SJCRH30 (cell line): ENCODE measurements at places on chromosomes 3 and 15. TPM values are rescaled to one million over a fixed set of nuclear protein-coding genes. Genes with fewer than 3 reads are reported as not detected.
A peak's percentile ranks its signal among the peaks of the same experiment; 100 is the strongest.

DNA sequence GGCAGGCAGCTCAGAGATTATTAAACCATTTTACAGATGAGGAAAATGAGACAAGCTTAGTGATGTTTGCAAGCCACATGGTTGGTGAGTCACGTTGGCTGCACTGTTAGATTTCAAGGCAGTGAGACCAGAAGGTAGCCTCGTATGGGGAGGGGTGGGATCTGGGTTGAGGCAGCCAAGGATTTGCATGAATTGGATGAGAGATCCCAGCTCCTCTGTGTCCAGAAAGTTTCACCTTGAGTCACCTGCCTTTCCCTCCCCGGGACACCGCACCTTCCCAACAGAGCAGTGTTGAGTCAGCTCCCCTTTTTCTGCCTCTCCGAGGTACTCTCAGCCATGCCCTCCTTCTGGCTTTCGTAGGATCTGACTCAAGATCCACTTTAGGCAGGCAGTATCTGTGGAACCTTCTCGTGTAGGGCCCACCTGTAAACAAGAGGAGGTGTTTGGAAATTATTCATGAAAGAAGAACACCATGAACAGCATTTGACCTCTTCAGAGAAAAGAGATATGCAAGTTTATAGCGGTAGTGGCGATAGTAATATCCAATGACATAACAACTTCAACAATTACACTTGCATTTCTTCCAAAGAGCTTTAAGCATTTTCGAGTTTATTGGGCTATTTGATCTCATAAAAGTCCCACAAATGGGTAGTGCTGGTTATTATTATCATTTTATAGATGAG, 46.8 kb upstream of the VPS8 start:
- no peak overlapping the region for H3K4me3 ChIP-seq
- H3K36me3 ChIP-seq, result no peaks in the 10 kb centered on the region
- H3K4me1 ChIP-seq, result peaks cover 13% of the 10 kb centered on the region
- DNase-seq, result no peak
- H3K27me3 ChIP-seq, result no peaks in the 10 kb centered on the region
- H3K27ac ChIP-seq, result no peak overlapping the region

DNA sequence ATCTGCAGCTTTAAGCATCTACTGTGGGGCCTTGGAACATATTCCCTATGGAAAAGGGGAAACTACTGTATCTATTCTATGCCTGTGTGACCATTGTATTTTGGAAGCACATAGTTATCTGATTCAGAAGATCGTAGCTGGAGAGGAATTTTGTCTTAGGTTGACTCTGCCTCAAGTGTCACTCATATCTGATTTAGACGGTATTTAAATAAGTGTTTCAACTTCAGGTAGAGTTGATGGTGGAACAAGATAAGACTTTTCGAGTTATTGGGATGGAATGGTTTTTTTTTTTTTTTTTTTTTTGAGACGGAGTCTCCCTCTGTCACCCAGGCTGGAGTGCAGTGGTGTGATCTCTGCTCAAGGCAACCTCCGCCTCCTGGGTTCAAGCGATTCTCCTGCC, 8.9 kb upstream of the DENND6A start:
- no peak overlapping the region for H3K4me3 ChIP-seq
- no peak overlapping the region for H3K27ac ChIP-seq
- no peaks in the 10 kb centered on the region for H3K36me3 ChIP-seq
- DNase-seq, result no peak
- no peaks in the 10 kb centered on the region for H3K27me3 ChIP-seq

DNA sequence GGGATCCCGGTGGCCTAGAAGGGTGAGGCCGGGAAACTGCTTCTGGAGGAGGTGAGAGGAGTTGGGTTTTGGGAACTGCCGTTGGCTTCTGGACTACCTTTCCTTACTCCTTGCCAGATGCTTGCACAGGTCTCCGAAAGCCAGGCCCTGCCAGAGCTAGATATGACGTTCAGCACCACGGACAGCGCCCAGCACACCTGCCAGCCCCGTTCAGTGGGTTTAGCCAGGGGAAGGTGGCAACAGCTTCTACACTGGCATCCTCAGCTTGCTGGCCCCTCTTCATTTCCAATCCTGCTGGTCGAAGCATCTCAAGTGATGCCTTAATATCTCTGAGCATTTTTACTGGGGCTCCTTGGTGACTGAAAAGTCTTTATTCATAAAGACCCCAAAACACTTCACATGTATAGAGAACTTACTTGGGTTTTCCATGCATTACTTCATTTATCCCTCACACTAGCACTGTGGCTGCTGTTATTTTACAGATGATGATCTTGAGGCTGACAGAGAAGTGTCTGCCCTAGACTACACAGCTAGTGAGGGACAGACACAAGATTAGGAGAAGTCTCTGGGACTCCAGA, 21.9 kb downstream of the HCN4 start:
- no peaks in the 10 kb centered on the region for H3K36me3 ChIP-seq
- no peak overlapping the region for H3K27ac ChIP-seq
- no peak overlapping the region for H3K4me3 ChIP-seq
- peak; percentile 82 for DNase-seq
- H3K4me1 ChIP-seq, result no peaks in the 10 kb centered on the region

DNA sequence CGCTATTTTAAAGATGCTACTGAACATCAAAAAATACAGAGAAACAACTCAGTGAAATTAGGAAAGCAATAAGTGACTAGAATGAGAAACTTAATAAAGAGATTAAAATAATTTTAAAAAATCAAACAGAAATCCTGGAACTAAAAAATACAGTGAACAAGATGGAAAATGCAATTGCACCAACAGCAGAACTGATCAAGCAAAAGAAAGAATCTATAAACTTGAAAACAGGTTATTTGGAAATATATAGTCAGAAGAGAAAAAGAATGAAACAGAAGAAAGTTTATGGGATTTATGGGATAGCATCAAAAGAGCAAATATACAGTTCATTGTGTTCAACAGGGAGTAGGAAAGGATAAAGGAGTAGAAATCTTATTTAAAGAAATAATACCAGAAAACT, 53.3 kb downstream of the MEX3B start:
- no peak overlapping the region for H3K4me3 ChIP-seq
- no peak overlapping the region for H3K27ac ChIP-seq
- no peaks in the 10 kb centered on the region for H3K27me3 ChIP-seq
- no peak for DNase-seq
- H3K36me3 ChIP-seq, result no peaks in the 10 kb centered on the region
- H3K4me1 ChIP-seq, result 0 out of 2 replicates have a peak, but pooled peaks cover 3% of the 10 kb centered on the region

DNA sequence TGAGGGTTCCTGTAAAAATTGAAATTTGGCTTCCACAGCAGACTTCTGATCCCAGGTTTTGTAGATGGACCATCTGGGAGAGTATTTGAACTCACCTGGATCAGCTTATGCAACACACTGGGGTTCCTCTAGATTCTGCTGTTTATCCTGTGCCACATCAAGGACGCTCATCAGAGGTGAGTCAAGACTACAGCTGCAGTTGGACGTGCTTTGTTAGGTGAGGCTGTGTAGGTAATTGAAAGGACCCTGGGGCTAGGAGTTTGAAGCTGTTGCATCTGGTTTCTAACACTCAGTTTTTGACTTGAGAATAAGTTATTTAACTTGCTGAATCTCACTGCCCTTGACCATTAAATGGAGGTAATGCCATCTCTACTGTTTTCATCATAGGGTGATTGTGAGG, 394.2 kb downstream of the EDEM1 start:
- no peak overlapping the region for H3K4me3 ChIP-seq
- H3K27me3 ChIP-seq, result no peaks in the 10 kb centered on the region
- no peak overlapping the region for H3K27ac ChIP-seq
- no peak for DNase-seq

GRCh38 chr15:92400980-92401787, 7.5 kb downstream of the ST8SIA2 start:
- no peak overlapping the region for H3K4me3 ChIP-seq
- no peak overlapping the region for H3K27ac ChIP-seq
- peaks cover 2% of the 10 kb centered on the region for H3K27me3 ChIP-seq
- no peaks in the 10 kb centered on the region for H3K36me3 ChIP-seq
- no peak for DNase-seq

DNA sequence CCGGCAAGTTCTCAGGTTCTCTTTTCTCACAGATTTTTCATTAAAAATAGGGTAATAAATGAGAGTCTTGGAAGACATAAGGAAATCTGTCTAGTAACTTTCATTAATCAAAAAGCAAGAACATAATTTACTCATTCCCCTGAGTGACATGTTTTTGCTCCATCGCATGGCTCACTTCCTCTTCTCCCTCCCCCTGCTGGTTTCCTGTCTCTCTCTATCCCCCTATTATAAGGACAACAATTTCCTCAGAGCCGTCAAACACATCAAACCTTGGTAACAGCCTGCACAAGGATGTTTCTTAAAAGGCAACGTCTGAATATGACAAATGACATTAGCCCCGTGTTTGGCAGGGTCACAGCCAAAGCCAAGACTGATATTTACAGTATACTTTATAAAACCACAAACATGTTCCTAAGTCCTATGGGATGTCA, 1149.6 kb downstream of the IGSF11 start:
- no peak overlapping the region for H3K27ac ChIP-seq
- H3K4me1 ChIP-seq, result no peaks in the 10 kb centered on the region
- H3K27me3 ChIP-seq, result no peaks in the 10 kb centered on the region
- no peaks in the 10 kb centered on the region for H3K36me3 ChIP-seq
- no peak overlapping the region for H3K4me3 ChIP-seq
- DNase-seq, result no peak

DNA sequence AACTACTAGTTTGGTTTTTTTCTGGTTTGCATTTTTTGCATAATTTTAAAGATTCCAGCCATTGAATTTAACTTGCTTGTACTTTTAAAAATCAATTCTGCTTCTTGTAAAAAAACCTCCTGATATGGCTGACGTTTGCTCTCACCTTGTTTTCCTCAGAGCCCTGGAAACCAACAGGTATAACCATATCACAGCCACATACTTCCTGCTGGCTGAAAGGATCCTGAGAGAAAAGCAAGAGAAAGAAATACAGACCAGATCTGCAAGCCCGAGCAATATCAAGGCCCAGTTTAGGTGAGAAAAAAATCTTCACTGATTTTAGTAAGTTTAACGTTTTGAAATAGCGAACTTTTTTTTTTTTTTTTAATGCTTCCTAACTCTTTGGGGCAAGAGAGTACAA, 56.8 kb downstream of the SNRK start:
- DNase-seq, result no peak
- H3K4me3 ChIP-seq, result no peak overlapping the region
- no peaks in the 10 kb centered on the region for H3K4me1 ChIP-seq

DNA sequence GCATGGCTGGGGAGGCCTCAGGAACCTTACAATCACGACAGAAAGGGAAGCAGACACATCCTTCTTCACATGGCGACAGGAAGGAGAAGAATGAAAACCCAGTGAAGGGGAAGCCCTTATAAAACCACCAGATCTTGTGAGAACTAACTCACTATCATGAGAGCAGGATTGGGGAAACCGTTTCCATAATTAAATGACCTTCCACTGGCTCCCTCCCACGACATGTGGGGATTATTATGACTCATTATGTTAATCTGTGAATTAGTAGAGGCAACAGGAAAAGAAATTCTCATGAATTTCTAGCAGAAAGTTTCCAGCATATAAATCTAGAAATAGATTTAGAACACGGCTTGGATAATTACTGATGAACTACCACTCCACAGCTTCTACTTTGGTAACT, 937.3 kb downstream of the ROBO1 start:
- DNase-seq, result no peak
- H3K36me3 ChIP-seq, result no peaks in the 10 kb centered on the region
- no peaks in the 10 kb centered on the region for H3K4me1 ChIP-seq
- H3K27me3 ChIP-seq, result no peaks in the 10 kb centered on the region
- H3K4me3 ChIP-seq, result no peak overlapping the region

DNA sequence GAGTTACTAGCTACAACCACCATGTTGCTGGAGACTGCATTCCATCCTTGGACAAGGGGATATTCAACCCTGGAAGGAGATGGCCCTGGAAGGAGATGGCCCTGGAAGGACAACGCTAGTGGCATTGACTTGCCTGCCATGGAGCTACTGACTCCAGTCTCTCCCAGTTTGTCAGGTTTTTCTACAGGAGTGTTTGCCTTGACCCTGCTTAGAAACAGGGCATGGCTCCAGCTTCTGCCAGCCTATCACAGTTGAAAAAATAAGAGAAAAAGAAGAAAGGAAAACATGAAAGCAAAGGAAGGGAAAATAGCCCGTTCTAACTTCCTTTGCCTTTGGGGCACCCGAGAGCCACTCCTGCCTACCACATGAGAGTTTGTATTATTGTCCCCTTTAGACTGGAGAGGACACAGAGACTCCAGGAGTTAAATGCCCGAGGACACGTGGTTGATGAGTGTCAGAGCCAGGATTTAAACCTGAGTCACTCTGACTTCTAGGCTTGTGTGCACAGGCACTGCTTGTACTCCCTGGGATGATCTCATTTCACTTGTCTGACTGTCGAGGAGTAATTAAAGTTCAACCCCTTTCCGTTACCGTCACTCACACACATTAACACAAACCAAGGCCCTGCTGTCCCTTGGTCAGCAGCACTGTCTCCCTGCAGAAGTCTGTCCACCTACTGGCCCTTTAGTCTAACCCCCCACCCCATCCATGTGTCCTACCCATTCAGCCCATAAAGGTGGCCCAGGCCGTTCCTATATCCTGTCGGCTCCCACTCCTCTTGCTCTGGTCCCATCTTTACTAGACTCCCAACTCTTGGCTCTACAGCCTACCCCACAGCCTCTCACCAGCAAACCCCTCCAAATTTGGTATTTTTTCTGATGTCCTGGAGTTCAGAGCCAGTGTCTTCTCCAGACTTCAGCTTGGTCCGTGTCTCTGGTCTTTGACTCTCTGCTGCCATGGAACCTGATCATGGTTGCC, 46.1 kb downstream of the C2CD4A start:
- DNase-seq, result peak; percentile 29
- no peaks in the 10 kb centered on the region for H3K27me3 ChIP-seq
- no peak overlapping the region for H3K4me3 ChIP-seq
- H3K36me3 ChIP-seq, result no peaks in the 10 kb centered on the region
- H3K27ac ChIP-seq, result no peak overlapping the region

- no peaks in the 10 kb centered on the region for H3K4me1 ChIP-seq
- H3K27me3 ChIP-seq, result no peaks in the 10 kb centered on the region
- DNase-seq, result peak; percentile 35
Measured at GRCh38 chr3:31733234-31733667, 200.5 kb downstream of the STT3B start.

- DNase-seq, result no peak
- H3K4me3 ChIP-seq, result no peak overlapping the region
- no peak overlapping the region for H3K27ac ChIP-seq
- H3K27me3 ChIP-seq, result no peaks in the 10 kb centered on the region
Measured at GRCh38 chr3:185884641-185885040, 53.2 kb downstream of the TRA2B start.

The RAB6B gene
- 0.58 and 1.4 TPM in 2 replicates for total RNA-seq

The DMXL2 gene
- total RNA-seq, result 16.7 and 22.4 TPM in 2 replicates

The SLC9C1 gene
- total RNA-seq, result not detected in 2 replicates

The HGD gene
- total RNA-seq, result 0.18 TPM in 1 of 2 replicates, not detected in the other

The MEX3B gene
- total RNA-seq, result 30.5 and 32.3 TPM in 2 replicates

The GABRR3 gene
- total RNA-seq, result 0.03 TPM in 1 of 2 replicates, not detected in the other

The IL20RB gene
- 1.0 and 1.3 TPM in 2 replicates for total RNA-seq
